ENCODE measurements at places on chromosomes 4 and X. TPM values are rescaled to one million over a fixed set of nuclear protein-coding genes. Genes with fewer than 3 reads are reported as not detected.
A peak's percentile ranks its signal among the peaks of the same experiment; 100 is the strongest.

GRCh38 chr4:148261848-148262247 lies 180.4 kb downstream of the NR3C2 start:
- DNase-seq = no peak

GRCh38 chrX:112967903-112968302 lies 127.3 kb upstream of the AMOT start:
- DNase-seq = no peak

DNA sequence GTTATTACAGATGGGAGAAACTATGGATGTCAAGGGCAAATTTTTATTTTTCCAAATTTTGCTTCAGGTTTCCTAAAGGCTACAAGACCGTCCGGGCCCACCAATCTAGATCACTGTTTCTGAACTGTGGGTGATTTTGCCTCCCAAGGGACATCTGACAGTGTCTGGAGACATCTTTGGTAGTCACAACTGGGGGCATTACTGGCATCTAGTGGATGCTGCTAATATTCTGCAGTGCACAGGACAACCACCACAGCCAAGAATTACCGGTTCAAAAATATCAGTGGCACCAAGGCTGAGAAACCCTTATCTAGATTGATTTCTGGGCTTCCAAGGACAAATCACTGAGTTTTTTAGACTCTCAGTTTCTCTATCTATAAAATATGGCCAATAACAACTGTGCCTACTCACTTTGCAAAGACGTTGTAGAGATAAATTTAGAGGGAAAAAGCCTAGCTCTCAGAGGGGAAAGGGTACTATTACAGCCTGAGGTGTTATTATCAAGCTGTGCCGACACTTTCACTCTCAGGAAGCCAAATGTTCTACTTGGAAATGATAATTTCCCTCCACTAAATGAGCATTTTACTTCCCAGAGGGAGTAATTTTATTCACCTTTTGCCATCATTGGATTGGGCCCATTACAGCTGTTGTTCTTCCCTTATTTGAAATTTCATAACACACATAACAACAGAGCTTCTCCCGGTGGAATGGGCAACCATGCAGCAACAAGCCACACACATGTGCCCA lies 442.1 kb downstream of the CENPC start:
- DNase-seq = no peak

TMPRSS11A gene
- total RNA-seq = not detected

DNA sequence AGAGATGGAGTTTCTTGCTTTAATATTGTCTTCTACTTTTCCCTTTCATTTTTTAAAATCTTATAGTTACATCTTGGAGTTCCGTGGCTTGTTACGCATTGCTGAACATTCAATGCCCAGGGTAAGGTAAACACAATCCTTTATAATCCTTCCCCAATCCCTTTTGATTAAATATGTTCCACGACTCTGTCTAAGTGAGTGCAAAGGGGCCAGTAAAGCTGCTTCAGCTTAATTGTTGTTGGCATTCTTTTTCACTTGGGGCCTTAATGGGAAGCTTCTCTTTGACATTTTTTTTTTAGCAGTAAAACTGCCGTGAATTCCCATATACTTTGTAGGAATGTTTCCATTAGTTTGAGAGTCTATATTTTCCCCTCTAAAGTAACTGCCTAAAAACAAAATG lies 1028.1 kb downstream of the C4orf33 start:
- no peak for DNase-seq

DNA sequence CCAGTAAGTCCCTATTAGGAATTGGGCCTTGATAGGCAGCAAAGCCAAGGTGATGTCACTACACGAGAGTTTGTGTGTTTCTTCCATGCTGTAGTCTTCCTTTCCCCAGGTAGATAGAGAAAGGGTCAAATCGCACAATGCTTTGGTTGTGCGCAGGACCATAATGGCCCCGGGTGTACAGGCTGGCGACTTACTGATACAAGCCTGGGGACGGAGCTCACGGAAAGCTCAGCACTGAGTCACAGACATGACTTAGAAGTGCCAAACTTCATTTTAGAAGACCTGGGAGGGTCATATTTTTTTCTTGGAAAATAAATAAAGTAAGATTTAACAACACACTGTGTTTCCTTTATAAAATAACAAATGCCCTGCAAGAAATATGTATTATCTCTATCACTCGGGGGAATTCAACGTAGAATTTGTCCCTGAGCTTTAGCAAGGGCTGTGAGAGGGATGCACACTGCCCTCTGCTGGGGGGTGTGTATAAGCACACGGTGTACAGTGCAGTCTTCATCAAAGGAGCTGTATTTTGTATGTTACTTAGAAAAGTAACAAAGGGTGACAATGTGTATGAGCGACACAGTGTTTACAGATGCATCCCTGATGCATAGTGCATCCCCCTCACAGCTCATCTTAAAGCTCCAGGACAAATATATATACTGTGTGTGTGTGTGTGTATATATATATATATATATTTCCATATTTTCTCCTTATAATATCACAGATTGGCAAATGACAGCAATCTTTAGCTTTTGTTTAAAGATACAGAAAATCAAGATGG lies 254.5 kb upstream of the VEGFC start:
- peak; percentile 53 for DNase-seq

DNA sequence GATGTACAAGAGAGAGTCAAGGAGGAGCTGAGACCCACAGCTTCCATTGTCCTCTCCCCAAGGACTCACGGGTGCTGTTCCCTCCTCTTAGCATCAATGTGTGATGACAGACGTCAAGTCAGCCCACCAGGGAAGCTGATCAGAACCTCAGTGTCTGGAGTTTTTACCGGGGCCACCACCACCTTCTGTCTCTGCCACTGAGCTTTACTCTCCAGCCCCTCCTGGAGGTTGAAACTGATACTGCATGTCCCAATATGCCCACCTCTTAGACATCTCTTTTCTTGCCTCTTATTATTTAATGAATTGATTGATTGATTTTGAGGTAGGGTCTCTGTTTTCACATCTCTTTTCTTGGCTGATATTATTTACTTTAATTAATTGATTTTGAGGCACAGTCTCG lies 10.3 kb upstream of the AKAP17A start:
- DNase-seq = peak; percentile 35

SUPT20HL1 gene
- not detected for total RNA-seq

- DNase-seq = no peak
These were observed 67.8 kb upstream of the PCDH10 start for GRCh38 chr4:133081246-133081645.

DNA sequence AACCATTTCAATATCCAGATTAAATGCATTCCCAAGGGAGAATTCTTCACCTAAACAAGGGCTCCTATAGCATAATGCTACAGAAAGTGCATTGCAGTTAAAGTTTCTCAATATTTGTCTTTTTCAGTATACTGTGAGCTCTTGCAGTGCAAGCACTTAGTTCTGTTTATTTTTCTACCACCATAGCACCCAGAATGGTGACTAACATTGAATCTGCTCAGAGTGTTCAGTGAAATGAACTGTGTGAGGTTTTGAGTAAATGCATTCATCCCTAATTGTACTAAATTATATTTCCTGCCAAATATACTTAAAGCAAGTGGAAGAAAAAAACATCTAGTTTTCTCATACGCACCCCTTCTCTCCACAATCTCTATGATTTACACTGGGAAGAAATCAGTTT lies 383.9 kb downstream of the PCDH7 start:
- DNase-seq = no peak

GRCh38 chrX:133513123-133513522 lies 97.8 kb upstream of the GPC4 start:
- no peak for DNase-seq

GSTCD gene
- total RNA-seq = 8.8 TPM

GRCh38 chr4:11741190-11741652 lies 312.5 kb upstream of the HS3ST1 start:
- no peak for DNase-seq

DNA sequence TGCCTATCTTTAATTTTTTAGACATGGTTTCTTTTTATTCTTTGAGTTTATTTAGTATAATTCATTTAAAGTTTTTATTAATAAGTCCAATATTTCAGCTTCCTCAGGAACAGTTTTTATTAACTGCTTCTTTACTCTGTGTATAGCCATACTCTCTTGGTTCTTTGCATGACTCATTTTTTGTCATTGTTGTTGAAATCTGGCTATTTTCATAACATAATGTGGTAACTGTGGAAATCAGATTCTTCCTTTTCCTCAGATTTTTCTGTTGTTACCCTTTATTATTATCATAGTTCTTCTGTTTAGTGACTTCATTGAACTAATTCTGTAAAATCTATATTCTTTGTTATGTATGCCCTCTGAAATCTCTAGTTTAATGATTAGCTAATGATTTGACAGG lies 124.9 kb upstream of the CYSLTR1 start:
- no peak for DNase-seq

DNA sequence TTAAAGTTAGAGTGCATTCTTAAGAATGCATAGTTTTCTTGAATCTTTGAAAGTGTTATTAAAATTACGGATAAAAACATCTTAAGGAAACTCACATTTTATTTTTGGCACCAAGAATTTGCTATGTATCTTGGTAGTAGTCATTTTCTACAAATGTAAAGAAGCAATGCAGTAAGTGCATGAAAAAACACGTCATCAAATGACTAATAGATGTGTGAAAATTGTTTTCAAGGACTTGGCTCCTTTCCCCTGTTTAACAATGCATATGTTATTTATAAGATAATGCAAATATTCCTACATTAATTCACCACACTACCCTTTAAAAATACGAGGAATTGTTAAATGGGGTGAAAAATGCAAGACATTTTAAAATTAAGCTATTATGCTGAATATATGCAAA lies 461.2 kb upstream of the PCDH7 start:
- no peak for DNase-seq

GRPR gene
- total RNA-seq = not detected

SNX25 gene
- 16.7 TPM for total RNA-seq

DNA sequence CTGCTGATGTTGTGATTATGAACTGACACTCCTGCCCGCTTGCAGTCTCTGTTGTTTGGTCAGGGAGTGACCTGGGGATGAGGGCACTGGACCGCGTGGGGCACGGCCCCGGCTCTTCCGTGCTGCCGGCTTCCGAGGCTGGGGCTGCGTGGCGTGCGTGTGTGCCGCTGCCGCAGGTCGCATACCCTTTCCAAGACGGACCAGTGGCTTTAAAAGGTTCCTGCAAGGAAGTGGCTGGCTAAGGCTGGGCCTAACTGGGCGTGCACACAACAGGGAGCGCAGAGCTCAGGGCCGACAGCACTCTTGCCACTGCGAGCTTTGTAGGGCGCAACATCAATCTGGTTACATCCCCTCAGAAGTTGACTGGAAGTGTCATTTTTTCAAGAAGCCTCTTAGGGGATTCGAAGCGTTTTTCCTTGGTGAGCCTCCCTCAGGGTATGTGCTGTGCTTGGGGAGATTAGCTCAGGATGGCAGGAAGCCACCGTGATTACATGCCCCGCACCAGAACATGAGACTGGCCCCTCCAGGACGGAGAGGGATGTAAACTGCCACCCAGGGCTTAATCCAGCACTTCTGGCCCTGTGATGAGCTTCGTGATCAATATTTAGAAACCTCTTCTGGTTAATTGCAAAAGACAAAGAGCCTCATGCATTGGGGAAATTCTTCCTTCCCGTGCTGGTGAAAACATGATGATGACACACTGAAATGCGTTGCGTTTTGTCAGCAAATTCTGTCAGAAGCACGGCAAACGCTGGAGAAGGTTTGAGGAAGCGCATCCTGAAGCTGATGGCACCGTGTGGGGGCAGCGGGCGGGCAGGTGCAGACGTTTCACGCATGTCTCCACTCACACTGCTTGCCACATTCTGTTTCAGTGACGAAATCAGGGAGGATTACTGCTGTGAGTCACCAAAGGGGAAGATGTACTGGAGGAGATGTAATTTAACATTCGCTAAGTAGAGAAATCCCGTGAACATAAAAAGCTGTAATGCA lies 11.1 kb downstream of the MAEA start:
- DNase-seq = no peak

DNA sequence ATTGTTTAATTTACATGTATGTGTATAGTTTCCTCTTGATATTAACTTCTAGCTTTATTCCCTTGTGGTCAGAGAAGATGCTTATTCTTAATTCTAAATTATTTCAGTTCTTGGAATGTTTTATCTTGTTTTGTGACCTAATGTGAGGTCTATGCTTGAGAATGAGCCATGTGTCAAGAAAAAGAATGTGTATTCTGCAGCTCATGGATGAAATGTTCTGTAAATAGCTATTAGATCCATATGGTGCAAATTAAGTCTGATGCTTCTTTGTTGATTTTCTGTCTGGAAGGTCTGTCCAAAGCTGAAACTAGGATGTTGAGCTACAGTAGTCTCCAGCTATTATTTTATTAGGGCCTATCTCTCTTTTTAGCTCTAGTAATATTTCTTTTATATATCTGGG lies 187.3 kb upstream of the RASGEF1B start:
- DNase-seq = no peak

DNA sequence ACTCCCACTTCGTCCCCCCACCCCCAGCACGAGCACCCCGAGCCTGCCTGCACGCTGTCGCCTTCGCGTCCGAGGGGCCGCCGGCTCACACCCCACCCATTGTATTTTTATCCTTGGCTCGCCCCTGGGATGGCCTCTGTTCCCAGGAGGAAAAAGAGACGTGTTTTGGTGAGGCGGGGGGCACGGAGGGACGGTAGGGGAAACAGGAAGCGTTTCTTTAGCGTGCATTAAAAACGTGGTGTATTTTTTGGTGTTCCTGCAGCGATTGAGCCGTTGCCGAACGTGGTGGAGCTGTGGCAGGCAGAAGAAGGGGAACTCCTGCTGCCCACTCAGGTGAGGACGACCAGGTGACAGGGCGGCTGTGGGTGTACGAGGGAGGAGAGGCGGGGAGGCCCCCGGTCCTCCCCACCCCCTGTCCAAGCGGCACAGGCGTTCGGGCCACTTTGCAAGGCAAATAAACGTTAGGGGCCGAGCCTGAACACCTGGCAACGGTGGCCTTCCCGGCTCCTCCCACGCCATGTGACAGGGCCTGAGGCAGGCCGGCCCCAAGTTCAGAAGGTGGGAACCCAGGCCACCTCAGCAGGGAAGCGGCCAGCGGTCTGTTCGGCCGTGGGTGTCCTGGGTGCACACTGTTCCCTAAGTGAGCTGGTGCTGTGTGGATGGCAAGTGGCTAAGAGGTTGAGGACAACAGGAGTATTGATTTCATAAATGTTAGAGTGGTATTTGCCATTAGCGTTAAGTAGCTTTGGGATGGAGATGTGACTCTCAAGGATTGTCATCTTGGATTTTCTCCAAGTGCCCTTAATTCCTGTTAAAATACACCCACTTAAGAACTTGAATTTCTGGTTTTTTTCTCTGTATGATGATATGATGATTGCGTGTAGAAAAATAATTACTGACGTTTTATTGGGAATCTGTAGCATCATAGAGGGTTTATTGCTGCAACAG lies 1.1 kb downstream of the TMEM131L start:
- no peak for DNase-seq

FOXR2 gene
- not detected for total RNA-seq

- no peak for DNase-seq
These were observed 4.9 kb upstream of the CTBP1 start for GRCh38 chr4:1253831-1254230.

USP17L20 gene
- total RNA-seq = not detected

GRCh38 chr4:87409420-87409939 lies 12.9 kb upstream of the NUDT9 start:
- DNase-seq = no peak

- no peak for DNase-seq
These were observed 50.9 kb downstream of the MED28 start for GRCh38 chr4:17665346-17665745.

GRCh38 chr4:61555789-61556188 lies 355.7 kb downstream of the ADGRL3 start:
- DNase-seq = no peak

- no peak for DNase-seq
These were observed 1.5 kb upstream of the TLR7 start for GRCh38 chrX:12865359-12865758.

- no peak for DNase-seq
These were observed 59.8 kb downstream of the ANOS1 start for GRCh38 chrX:8672176-8672575.

- DNase-seq = no peak
These were observed 118.3 kb downstream of the MGST2 start for GRCh38 chr4:139783741-139784484.
